Mesothelial cell of epicardium (in vitro differentiated cells): ENCODE measurements at places on chromosomes 16 and 17.

DNA sequence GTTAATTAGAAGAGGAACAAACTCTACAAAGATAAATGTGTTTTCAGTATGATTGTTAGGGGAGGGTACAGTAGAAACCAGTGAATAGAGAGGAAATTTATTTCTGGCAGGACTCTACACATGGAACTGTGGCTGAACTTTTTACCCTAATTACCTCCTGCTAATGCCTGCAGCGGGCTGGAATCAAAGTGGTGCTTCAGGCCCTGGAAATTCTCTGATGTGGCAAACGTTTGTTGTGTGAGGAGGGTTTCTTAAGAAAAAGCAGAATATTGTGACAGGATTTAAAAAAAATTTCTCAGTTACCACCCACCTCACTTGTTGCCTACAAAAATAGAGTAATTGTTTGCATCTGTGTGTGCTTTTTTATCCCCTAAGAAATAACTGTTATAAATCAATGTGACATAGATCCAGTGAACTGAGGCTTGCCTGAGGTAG is 154.5 kb downstream of the BCAS3 start:
- no peak for DNase-seq

DNA sequence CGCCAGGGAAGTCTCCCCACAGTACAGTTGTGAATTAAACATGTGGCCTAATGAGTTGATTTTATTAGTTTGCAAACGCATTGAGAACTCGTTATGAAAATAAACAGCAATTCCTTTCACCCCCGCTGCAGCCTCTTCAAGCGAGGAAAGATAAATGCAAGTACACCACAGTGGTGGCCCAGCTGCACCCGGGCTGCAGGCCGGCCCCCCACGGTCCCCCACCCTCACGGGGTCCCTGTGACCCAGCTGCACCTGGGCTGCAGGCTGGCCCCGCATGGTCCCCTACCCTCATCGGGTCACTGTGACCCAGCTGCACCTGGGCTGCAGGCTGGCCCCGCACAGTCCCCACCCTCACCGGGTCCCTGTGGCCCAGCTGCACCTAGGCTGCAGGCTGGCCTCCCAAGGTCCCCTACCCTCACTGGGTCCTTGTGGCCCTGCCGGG is 32.2 kb downstream of the SDK2 start:
- DNase-seq = no peak

- DNase-seq = no peak
Observed at GRCh38 chr17:296906-297690, 55.5 kb downstream of the RPH3AL start.

DNA sequence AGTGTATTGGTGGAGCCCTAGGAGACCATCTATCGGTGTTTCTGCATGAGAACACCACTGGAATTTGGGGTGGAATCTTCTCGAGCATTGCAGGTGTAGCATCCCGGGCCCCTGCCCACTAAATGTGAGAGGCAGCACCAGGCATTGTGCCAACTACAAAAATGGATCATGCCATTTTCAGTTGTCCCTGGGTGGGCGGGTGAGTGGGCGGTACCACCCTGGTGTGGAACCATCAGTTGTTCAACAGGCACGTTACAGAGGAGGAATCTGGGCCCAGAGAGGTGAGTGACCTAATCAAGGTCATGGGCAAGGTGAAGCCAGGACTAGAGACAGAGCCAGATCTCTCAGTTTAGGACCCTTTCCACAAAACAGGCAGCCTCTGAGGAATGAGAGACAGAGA is 8.8 kb downstream of the PIPOX start:
- DNase-seq = no peak

DNA sequence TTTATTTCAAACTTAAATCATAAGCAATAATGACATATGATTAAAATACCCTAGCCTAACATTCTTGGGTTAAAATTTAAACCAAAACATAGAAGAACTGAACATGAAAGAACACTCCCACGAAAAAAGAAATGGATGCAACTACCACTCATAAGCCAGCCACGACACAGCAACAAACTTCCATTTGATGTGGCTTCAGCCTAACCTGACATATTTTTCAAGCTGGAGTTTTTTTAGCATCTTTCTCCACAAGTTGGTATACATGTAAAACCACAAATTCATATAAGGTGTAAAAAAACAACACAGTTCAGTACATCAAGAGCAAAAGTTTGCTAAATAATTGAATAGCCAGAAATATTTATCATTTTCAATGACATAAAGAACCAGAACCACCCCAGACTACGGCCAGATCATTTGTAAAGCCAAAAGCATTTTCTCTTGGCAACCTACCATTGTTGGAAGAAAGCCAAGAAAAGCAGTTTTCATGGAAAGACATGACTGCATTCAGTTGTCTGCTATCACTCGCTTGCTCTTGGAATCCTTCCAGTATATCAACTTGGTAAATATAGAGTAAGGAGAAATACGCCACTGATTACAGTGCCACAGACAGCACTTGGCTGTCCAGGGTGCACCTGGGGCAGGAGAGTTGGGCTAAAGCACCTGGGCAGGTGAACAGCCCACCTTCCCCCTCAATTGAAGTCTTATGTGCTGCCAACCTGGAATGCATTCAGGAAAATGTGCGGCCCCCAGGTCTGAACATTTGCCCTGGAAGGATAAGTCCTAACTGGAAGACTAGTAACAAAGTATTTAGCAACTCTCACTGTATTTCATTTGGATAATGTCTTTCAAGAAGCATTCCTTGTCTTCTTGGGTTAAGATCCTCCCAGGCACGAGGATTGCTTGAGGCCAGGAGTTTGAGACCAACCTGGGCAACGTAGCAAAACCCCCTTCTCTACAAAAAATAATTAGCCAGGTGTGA is 60.5 kb downstream of the CREBBP start:
- no peak for DNase-seq

GRCh38 chr16:89600956-89601355 is 12.5 kb upstream of the DPEP1 start:
- DNase-seq = no peak

DNA sequence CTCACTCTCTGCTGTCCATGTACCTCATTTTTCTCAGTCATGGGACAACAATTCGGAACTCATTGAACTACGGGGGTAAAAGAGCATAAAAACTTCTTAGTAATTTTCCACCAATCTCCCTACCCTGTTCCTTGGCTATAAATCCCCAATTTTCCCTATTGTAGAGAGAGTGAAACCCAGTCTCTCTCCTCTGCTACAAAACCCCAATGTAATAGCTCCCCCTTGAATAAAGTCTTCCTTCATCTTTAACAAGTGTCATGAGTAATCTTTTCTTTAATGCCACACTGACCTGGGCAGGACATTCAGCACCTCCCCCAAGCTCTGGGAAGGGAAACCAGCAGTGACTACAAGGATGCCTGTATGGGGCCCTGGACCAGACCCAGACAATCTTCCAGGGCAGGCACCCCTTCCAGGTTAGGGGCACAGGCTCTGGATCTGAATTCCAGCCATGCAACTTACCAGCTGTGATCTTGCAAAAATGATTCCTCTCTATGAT is 10.2 kb upstream of the EIF1 start:
- DNase-seq = no peak

DNA sequence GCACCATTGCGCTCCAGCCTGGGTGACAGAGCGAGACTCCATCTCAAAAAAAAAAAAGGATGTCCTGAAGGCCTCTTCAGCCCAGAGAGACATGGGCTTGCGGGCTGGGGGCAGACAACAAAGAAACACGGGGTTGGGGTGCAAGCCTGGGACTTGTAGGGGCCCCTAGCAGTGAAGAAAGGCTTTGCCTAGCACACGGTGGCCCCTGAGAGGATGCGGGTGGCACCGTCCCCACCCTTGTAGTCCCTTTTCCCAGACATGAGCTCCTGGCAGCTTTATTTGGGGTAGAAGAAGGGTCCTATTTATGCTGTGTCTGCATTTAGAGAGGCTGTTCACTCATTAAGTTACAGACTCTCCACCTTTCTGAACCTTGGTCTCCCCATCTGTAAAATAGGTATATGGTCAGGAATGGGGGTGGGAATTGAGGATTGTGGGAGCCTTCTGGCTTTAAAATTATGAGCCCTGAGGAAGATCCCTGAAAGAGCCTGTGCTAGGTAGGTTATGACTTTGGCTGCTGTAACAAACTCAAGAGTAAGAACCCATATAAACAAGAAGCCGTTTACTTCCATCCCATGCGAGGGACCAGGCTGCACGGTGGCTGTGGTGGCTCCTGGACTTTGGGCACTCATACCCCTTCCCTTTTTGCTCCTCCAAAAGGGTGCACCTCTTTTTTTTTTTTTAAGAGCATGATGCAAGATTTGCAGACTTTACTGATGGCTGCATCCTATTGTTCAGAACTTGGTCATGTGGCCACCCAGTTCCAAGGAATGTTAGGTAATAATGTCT is 20.6 kb upstream of the ADGRG1 start:
- DNase-seq = no peak

DNA sequence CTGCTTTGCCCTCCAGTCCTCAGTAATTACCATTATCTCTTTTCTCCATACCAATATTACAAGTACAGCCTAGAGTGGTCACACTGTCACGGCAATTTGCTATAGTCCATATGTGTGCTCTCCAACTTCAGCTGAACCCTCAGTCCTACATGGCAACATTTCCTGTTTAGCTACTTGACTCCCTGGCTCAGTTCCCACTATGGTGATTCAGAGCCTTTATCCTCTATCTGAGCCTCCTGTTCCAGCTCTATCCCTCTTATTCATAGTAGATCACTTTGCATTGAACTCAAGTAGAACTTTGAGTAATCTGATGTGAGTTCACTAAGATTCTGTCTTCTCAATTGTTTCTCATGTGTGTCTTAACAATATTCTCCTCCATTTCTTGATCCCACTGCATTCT is 43.7 kb upstream of the GOSR1 start:
- DNase-seq = no peak

DNA sequence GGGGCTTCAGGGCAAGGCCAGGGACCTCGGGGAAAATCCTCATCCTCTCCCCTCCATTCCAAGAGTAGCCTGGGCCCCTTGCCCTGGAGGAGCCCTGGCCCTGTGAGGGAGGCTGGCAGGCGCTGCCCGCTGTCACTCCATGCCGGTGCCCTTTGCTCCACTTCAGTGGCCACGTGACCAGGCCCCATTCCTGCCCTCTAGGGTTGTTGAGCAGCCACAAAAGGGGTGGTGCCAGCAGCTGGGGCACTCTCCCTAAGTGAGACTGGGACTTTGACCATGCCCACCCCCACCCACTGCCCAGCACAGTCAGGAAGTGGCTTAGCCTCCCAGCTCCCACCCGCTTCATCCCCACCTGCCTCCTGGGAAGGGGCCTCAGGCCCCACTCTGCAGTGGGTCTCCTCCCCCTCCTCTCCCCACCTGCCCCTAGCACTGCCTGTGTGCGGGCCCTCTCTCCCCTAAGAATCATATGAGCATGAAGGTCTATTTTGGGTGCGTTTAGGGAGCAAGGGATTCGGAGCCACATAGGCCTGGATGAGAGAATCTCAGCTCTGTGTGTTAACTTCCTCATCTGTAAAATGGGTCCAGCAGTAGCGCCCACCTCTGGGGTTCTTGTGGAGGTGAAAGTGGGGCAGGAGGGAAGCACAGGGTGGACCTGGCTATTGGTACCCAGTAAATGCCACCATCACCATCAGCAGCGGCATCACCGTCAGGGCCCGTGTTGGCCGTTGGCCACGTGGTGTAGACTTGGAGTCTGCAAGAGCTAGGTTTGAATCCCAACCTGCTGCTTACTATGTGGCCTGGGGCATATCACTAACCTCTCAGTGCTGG is 7.2 kb downstream of the PDK2 start:
- no peak for DNase-seq

DNA sequence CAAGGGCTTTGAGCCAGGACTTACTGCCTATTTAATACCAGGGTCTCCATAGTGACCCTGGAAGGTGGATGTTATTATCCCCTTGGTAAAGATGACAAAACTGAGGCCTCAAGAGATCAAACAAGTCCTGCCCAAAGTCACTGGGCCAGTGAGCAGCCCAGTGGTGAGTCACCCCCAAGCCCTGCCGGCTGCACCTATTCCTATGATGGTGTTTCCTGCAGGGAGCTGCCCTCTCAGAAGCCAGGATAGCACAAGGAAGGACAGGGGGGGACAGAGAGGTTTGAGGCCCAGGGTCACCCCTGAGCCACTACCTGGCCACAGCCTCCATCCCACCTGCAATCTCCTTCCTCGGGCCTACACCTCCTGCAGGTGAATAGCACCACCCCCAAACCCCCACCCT is 90.9 kb downstream of the SDK2 start:
- no peak for DNase-seq

DNA sequence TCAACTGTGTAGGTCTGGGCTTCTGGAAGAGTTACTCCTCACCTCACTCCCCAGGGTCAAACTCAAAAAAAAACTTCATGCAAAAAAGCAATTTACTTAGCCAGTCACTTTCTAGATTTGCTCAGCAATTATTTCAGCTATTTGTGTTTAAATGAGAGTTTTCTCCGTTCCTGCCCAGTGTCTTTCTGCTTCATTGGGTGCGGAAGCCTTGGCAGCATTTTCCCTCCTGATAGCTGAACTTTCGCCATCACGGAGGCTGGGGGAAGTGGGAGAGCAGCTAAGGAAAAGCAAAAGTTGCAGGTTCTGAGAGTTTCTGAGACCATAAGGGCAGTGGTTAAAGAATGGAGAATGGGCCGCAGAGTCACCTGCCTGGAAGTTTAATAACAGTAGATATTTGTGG is 287.1 kb upstream of the DYNLRB2 start:
- DNase-seq = no peak

- no peak for DNase-seq
Observed at GRCh38 chr16:10935226-10935915, 6.9 kb downstream of the DEXI start.

GRCh38 chr17:50603340-50603739 is 31.3 kb upstream of the ABCC3 start:
- no peak for DNase-seq
